ENCODE measurements at places on chromosomes 5 and 9. TPM values are rescaled to one million over a fixed set of nuclear protein-coding genes. Genes with fewer than 3 reads are reported as not detected.

PCDHGB2 gene
- total RNA-seq, result 6.4 TPM

C9 gene
- total RNA-seq, result not detected

NFX1 gene
- 65.3 TPM for total RNA-seq

ARL14EPL gene
- total RNA-seq, result not detected

DNA sequence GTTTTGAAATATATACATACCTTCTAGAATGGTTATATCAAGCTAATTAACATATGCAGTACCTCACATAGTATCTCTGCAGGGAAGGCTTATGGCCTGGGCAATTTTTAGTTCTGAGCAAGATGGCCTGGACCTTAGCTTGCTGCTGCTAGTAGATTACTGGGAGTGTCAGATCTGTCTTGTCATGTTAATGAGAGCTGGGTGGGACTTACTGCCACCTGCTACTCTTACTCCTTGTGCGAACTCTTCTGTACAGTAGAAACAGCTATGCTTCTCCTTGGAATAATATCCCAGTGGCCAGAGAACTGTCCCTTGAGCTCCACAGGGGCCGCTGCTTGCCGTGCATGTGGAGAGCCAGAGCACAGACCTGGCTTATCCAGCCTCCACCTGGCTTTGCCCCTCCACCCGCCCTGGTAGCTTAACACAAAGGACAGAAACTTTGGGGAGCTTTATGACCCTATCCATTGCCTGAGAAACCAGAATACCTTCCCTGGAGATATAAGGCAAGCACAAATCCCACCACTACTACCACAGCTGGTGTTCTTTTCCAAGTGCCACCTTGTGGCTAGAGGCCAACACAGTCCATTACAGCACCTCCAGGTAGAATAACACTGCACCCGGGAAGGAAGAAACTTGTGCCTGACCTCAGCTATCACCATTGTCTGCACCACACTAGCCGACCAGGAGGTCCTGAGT is 74.4 kb upstream of the RUSC2 start:
- no peak for DNase-seq

DNA sequence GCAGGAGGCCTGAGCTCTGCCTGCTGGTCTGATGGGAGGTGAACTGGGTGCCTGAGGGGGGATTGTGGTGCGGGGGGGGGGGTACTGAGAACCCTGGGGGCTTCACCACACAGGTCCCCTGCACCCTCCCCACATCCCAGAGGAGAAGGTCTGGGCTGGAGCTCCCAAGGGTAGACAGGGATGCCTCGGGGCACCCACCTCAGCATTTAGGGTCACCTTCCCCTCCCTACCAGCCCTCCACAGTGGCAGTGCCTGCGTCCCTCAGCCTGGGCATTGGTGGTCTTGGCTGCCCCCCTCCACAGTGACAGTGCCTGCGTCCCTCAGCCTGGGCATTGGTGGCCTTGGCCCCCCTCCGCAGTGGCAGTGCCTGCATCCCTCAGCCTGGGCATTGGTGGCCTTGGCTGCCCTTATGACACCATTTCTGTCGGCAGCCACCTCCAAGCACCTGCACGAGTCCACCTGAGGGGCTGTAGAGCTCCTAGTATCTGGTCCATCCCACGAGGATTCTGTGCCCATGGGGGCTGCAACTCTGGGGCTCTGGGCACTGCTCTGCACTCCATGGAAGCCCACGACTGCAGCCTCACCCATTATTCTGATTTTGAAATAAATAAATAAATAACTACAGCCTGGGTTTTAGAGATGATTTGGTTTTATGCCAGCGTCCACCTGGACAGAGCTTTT is 21.5 kb downstream of the NKD2 start:
- no peak for DNase-seq

DNA sequence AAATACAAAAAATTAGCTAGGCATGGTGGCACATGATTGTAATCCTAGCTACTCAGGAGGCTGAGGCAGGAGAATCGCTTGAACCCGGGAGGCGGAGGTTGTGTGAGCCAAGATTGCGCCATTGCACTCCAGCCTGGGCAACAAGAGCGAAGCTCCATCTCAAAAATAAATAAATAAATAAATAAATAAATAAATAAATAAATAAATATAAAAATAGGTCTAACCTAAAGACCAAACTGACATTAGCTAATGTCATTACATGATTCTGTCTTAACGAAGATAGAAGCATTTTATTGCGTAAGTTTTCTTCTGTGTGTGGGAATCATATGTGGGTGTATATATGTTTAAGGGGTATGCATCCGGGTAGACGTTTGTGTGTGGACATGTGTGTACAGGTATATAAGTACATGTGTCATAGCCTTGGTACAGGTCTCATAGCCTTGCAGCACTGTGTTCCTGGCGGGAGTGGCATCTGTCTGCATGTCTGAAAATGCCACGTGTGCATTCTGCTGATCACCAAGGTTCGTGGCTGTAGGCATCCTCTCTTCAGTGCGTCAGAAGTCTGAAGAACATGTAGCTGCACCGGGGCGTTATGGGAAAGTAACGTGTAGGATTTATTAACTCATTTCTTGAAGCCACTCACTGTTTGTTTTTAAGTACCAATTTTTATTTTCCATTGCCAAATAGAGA is 298.1 kb downstream of the NR3C1 start:
- DNase-seq, result no peak

GRCh38 chr5:114418176-114419066 is 56.6 kb downstream of the KCNN2 start:
- no peak for DNase-seq

- DNase-seq, result no peak
Observed at GRCh38 chr5:15366676-15367391, 133.1 kb upstream of the FBXL7 start.

DNA sequence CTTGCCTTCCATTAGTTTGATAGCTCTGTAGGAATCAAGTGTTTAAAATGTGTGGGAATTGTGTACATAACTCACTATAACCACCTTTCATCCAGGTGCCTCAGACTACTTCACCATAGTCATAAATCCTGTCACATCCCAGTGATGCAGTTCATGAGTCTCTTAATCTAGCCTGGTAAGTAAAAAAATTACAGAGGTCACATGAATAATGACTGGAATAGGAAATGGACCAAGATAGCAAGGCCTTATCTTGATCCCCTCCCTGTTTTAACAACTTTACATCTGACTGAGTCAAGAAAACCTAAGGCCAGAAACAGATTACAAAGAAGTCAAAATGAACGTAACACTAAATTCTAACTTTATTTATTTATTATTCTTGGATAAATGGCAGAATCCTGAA is 1.5 kb upstream of the RNF145 start:
- DNase-seq, result no peak

DNA sequence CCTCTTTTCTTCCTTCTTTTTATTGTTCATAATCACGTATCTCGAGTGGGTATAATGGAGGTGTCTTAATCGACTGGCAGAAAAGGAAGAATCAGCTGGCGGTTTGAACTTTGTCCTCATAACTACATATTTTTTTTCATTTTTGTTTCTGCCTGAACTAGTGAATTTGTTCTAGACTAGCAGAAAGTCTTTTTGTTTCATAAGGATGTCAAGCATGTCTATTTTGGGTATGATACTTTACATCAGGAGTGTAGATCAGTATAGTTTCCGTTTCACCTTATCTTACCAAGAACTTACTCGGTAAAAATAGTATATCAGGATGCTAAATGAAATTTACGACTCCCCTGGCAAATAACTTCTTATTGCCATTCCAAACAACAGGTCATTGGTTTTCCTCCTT is 278.9 kb downstream of the CHSY3 start:
- no peak for DNase-seq
